Fibroblast of skin of back (primary cell): ENCODE measurements at places on chromosomes 7 and 10.

GRCh38 chr10:29926693-29927048 lies 132.7 kb downstream of the JCAD start:
- peak; percentile 62 for DNase-seq

GRCh38 chr7:4725014-4725849 lies 43.1 kb downstream of the FOXK1 start:
- peak; percentile 93 for DNase-seq

- no peak for DNase-seq
Measured at GRCh38 chr7:158252081-158252836, 335.4 kb downstream of the PTPRN2 start.

DNA sequence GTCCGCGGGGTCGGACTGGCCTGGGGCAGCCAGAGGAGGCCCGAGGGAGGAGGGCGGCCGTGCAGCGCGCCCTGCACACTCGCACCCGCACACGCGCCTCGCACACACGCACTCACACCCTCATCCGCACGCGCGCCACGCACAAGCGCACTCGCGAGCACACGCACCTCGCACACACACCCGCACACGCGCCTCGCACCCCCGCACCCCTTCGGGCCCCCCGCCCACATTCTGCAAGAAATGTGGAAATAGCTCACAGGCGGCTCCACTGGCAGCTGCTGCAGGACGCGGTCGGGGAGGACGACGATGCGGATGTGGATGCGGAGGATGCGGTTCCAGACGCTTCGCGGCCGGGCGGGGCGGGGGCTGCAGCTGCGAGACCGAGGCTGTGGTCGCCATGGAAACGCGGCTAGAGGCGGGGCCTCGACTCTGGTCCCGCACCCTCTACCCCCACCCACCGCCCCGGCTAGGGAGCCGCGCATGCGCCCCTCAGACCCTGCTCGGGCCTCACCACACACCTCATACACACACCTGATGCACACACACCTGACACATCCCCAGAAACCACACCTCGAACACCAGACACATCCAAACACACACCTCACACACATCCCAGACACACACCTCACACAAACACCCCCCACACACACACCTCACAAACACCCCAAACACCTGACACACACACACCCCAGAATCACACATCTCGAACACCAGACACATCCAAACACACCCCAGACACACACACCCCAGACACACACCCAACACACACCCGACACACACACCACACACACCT lies at the start of gene CALY:
Gene CALY (minus strand): TSS at position 320 of the 793 bp plus-strand sequence. CDS start 7,907 bp downstream, outside the sequence.
- DNase-seq, result no peak

DNA sequence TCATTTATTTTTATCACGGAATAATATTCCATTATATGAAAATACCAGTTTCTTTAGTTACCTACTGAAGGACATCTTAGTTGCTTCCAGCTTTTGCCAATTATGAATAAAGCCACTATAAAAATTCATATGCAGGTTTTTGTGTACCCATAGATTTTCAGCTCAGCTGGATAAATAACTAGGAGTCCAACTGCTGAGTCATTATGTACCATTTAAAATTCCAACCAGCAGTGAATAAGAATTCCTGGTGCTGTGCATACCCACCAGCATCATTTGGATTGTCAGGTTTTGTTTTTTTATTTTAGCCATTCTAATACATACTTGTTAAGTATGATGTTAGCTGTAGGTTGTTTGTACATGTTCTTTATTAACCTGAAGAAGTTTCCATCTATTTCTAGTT lies 14.5 kb downstream of the FAM24B start:
- peak; percentile 79 for DNase-seq

DNA sequence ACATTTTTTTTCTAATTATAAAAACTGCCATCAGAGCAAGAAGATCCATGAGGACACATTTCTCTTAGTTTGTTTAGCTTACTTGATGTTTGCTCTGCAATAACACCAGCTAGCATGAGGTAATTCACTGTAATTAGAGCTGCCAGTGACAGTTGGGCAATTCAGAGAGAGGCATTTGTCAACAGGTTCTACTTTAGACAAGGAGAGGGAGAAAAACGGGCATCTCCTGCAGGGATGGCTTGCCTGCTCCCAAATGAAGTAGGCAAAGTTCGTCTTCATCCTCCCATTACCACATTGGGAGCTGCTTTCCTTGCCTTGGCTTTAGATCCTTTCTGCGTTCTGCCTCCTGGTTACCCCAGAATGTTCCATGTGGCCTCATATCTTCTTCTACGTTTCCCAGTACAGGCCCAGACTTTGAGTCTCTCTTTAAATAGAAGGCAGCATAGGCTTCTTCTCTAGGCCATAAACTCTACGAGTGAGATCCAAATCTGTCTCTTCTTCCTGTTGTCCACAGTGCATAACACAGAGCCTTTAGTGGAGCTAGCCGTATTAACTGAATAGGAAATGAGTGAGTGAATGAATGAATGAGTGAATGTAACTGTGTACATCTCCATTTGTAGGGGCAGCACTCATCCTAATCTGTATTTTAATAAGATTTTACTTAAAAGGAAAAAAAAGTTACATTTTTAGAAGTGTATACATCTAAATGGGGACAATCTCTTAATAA lies 21.2 kb downstream of the ASB15 start:
- no peak for DNase-seq

DNA sequence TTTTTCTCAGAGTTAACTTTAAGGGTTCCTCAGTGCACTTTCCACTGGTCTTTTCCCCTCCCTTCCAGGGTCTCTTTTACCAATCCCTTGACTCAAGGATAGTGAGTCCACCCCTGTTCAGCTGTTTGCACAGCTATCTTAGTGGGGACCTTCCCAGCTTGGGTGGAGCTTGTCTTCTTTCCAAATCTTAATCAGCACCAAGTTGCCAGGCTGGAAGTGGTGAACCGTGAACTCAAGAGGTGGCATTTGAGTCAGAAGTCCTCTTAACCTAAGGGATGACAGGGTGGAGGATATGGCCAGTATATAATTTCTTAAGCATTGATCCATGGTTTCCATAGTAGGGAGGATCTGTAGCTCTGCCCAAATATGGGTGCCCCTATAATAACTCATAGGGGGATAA lies 25.0 kb downstream of the MAPK8 start:
- DNase-seq, result no peak

DNA sequence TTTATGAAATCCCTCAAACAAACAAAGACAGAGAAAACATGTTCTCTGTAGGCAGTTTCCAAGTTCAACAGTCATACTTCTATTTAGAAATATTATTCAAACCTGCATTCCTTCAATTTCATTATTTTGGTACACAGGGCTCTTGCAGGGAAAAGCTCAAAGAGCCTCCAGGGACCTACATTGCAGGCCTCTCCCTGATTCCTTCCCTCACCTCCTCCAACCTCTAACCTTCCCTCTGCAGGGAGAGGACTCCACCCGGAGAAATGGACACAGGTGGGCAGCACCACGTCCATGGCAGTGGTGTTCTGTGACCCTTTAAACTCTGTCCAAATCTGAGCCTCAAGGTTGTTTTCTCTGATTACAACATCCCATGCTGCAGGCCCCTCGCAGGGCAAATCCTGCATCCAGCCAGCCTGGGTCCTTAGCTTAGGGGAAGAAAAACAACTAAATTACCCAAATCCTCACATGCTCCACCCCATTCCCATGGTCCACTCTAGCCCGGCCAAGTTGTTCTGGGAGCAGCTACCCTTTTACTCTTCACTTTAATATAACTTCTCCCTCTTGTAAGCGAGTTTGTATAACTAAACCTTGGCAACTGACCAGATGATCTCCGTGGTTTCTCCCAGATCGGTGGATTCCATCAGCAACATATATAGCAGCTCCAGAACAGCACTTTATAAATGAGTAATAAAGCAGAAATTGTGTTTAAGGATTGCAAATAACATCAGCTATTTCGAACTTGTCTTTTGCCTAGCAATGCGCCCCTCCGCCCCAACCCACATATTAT lies 129.8 kb downstream of the CUBN start:
- DNase-seq, result peak; percentile 82

DNA sequence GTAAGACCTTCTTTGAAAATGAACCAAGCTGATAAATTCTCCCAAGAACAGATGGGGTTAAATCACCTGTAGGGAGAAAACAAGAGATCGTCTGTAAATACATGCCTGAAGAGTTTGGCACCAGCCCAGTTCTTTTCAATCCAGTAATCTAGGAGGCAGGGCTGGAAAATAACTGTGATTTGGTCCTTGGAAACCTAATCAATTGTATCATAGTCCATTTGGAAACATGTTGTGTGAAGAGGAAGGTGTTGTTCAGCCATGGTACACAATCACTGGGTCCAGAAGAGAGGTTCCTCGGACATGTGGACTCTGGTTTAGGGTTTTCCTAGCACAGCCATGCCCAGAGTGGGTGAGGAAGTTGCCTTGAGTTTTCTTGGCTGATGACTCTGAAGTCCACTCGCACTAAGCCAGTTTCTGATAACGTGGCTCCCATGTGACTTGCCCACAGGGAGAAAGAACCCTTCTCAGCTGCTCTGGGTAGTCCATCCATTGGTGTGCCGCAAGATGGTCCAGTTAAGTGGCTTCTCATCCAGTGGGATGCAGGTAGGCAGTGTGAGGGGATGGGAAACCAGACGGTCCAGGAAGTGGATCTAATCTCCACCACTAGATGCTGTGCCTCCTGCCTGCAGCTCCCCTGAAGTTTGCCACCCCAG lies 5.1 kb downstream of the BLNK start:
- DNase-seq, result no peak

- DNase-seq, result peak; percentile 79
Measured at GRCh38 chr10:122113161-122113944, 124.4 kb downstream of the TACC2 start.

GRCh38 chr7:39269034-39269433 lies 291.3 kb downstream of the POU6F2 start:
- DNase-seq, result no peak

DNA sequence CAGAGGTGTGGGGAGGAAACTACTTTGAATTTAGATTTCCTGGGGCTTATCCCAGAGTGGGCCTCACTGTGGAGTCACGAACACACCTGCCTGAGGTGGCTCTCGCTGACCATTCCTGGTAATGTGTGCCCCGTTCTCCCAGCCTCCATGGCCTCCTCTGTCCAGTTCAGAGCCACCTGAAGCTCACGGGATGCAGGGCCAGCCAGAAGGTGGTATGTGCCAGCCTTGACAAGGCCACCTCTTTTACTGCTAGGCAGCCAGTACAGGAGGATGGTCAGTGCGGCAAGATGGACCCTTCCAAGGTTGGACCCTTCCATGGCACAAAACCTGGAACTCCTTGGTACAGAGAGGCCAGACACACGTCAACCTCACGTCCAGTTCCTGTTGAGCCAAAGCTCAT lies 210.3 kb downstream of the DNAJB6 start:
- no peak for DNase-seq

DNA sequence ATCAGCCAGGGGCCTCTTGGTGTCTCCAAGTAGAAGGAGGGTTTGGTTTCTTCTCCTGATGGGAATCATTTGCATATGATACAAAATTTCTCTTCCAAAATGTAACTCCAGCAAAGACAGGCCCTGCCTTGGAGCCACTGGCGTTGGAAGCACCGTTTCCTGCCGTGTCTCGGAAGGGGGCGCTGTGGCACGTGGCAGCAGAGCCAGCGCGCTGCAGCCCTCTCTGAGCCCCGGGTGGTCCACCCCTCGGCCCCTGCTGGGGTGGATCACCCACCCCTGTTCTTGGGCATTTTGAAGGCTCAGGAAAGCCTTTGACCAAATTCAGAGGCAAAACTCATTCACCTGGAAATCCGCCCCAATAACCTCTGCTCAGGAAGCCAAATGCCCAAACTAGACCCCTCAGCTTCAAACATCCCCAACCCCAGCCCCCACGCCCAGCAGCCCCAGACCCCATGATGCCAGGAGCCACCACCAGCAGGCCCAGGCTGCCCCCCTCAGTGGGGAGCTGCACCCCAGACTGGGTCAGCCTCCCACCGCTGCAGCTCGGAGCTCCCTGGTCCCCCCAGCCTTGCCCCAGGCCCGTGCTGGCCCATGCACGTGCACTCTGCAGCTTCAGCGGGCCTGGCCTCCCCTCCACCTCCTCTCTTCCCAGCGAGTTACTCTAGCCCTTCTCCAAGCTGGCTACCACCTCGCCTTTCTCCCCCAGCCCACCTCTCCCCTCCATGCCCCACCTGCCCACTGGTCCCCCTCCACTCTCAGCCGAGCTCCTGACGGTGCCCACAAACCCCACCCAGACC lies 29.5 kb upstream of the ELFN1 start:
- no peak for DNase-seq

- no peak for DNase-seq
Measured at GRCh38 chr10:131706952-131707351, 193.9 kb upstream of the PPP2R2D start.

GRCh38 chr7:138067774-138068173 lies 8.5 kb upstream of the AKR1D1 start:
- DNase-seq, result no peak

GRCh38 chr7:127252778-127253280 lies at the start of gene GRM8:
GRM8 (minus strand) TSS chr7:127252941.
- DNase-seq, result peak; percentile 48

DNA sequence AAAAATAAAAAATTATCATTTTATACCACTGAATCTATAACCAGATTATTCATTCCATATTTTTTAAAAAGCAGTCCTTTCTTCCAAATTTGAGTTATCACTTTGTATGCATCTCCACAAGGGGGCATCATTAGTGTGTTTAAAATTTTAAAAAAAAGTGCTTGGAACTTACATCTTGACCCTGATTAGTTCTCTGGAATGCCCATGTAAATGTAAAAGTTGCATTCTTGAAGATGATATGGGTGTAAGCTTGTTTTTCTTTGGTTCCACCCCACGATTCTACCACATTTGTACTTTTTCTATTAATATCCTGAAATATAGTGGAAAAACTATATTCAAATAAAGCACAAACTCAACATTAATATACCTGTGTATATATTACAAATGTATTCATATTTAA lies 144.9 kb downstream of the ELAPOR2 start:
- peak; percentile 38 for DNase-seq

GRCh38 chr10:119375574-119376272 lies 166.8 kb downstream of the RGS10 start:
- DNase-seq, result no peak

DNA sequence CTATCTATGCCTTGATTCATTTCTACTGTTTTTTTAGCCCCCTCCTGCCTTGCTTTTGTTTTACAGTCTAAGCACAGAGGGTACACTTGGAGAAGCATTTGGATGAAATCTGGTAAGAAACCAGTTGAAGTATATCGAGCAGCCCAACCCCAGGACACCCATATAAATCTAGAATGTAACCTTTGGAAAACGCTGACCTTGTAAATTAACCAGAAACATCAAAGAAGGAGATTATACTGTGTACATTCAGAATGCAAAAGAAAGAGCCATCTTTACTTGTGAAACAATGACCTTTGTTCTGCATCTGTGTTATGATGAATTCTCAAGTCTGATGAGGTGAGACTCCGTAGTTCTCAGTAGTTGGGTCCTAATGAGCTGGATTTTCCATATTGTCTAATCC lies 49.3 kb upstream of the RAB18 start:
- DNase-seq, result no peak

DNA sequence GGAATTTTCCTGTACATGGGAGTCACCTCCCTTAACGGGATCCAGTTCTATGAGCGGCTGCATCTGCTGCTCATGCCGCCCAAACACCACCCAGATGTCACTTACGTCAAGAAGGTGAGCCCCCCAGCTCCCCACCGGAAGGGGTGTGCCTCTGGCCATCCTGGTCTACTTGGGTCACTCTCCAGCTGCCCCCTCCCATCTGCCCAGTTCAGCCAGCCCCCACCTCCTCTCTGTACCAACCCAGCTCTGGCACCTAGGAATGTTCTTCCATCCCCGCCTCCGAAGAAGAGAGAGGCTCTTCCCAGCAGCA lies 5.0 kb downstream of the FASTK start:
- no peak for DNase-seq
